ENCODE measurements at places on chromosomes 7 and 10.

DNA sequence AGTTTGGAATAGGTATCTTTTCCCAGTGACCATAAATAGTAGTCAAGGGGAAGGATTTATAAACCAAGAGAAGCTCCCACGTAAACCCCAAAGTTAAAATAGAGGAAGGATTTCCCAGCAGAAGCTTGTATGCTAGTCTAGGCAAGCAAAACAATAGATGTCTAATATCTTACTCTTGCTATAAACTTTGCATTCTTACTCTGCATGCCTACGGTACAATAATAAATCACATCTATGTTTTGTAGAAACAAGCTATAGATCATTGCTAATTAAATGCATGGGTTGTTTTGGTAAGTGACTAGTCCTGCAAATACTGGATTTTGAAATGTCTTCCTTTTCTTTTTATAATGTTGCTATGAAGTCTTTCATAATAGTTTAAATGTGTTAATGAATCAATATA, 585.5 kb downstream of the INHBA start:
- DNase-seq: no peak

- no peak for DNase-seq
Measured at GRCh38 chr10:110389255-110389654, 84.5 kb upstream of the SMNDC1 start.

DNA sequence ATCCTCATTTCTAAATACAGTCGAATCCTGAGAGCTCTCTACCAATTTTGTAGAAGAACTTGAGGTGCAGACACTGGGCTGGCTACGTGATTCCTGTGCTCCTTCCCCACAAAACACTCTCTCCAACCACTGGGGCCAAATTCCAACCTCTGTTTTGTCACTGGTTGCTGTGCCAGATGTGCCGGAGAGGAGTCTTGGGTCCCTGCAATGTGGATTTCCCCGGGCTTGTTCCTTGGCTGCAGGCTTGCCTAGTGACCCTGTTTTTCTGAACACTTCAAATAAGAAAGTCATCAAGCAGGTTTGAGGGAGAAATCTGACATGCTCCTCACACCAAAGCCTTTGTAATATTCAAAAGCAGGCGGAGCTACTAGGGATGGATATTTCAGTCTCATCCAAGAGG, 44.4 kb upstream of the AGBL3 start:
- no peak for DNase-seq

DNA sequence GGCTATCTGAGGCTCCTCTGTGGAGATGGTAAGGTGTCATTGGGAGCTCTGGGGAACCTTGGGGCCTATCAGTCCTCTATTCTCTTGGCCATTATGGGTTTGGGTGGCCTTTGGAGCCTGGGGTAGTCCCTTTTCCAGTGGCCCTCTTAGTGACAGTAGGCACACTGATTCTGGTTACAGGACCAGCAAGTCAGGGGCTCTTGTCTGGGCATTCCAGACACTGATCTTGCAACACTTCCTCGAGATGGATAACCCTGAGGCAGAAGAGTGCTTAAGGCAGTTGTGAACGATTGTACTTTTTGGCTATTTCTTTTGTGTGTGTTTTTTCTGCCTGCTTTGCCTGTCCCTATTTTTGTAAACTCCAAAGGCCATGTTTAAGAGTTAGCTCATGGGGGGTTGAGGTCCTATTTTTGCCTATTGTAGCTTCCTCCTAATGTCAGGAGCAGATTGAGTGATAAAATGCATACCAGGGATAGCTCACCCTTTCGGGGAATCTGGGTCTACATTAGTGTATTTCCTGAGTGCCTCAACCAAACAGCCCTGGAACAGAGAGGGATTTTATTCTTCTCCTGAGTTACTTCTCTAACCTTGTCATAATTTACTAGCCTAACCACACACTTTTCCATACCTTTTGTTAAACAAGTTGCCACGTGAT, 61.2 kb downstream of the PRKAR2B start:
- DNase-seq: no peak

DNA sequence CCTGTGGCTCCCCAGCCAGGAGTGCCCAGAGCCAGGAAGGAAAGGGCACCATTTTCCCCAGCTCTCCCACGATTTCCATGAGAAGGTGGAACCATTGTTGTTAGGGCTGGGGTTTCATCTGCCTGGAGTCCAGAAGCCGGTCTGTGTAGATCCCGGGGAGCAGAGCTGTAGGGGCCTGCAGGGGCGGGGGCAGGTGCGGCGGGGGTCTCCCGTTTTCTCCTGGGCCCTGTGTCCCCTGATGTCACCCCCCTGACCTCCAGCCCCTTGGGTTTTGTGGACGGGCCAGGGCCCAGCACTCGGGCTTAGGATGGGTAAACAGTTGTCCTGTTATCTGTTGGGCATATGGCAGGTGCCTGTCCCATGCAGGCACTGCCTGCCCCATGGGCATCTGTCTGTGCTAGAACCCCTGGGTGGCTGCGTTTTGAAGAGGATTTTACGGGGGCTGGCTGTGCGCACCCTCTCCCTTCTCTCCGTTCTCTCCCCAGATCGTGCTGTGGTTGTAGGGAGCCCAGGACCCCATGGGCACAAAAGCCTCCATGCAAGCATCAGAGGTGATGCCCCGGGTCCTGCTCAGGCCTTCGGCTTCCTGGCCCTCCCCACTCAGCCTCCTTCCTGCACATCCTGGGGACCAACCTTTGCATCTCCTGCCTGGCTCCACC, 158.8 kb downstream of the WDR37 start:
- no peak for DNase-seq

GRCh38 chr7:148929176-148929575, 45.1 kb upstream of the EZH2 start:
- no peak for DNase-seq

DNA sequence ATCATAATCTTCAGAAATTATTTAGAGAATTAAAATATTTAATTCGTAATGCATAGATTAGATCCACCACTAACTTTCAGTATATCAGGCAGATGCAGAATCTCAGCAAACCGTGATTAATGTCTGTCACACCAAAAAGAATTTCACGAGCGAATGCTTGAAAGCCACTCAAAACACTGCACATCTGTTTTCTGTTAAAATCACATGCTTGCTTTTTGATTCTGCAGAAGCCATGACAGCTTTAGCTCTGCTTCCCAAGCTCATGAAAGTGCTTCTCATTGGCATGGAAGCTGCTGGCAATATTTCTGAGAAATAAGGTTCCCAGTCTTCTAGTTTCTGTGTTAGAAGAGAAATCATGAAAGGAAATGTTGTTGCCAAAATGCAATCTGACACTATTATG, 837.8 kb upstream of the LRRN3 start:
- DNase-seq: no peak

GRCh38 chr10:75407713-75408508, 6.3 kb upstream of the ZNF503 start:
- DNase-seq: no peak

GRCh38 chr7:93015779-93016481, 101.8 kb downstream of the SAMD9 start:
- DNase-seq: no peak

DNA sequence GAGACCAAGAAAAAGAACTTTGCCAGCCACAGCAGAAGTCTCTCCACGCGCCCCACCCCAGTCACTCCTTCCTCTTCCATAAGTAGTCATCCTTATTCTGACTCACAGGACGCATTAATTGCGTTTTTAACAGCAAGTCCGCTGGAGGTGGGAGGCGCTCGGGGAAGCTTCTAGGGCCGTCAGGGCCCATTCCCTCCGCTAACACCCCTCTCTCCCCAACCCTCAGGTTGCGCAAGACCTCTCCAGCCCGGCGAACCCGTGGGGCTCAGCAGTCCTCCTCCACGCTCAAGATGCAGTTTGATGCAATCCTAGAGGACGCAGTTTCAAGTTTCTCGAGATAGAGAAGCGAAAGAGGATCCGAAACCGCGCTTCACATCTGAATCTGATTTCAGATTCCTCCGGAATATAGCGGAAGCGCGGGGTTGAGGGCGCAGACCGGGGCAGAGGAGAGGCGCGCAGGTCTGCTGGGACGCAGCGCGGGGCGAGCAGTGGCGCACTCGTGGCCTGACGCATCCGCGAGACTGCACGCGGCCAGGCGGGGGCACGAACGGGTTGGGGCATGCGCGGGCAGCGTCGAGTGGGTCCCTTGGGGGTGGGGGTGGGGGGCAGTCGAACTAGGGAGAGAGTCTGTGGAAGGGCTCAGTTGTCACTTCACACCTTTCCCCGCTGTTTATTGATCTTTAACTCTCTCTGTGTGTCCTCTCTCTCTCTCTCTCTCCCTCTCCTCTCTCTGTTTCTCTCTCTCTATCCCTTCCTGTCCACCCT, 37.8 kb upstream of the PSAP start:
- DNase-seq: no peak

DNA sequence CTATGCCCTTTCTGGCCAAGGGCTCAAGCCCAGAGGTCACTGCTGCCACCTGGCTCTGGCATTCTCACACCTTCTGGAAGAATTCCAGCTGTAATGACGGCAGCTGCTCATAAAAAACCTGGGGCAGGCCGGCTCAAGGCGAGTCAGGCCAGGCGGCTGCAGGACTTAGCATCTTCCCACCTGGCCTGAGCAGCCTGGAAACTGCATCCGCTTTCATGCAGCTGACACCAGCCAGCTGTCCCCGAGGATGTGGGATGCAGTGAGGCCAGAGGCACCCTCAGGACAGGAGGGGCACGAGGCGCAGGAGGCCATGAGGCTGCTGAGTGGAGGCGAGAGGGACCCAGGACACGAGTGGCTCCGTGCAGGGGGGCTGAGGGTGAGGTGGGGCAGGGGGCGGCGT, 47.5 kb upstream of the ADGRA1 start:
- DNase-seq: no peak

GRCh38 chr7:73483171-73483570, 38.9 kb downstream of the BAZ1B start:
- DNase-seq: no peak

DNA sequence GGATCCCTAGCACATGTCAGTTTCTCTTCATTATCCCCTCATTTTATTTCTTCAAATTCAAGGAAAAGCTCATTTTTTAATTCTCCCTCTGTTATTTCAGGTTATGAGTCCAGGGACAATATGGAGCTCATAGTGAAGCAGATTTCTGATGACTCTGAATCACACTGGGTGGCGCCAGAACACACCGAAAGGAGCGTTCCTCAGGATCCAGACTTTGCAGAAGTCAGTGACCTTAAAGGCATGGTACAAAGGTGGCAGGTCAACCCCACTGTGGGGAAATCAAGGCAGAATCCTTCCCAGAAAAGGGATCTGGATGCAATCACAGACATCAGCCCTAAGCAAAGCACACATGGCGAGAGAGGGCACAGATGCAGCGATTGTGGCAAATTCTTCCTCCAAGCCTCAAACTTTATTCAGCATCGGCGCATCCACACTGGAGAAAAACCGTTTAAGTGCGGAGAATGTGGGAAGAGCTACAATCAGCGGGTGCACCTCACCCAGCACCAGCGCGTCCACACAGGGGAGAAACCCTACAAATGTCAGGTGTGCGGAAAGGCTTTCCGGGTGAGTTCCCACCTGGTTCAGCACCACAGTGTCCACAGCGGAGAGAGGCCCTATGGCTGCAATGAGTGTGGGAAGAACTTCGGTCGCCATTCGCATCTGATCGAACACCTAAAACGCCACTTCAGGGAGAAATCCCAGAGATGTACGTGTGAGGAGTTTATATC, 21.4 kb downstream of the ZKSCAN5 start:
- no peak for DNase-seq

DNA sequence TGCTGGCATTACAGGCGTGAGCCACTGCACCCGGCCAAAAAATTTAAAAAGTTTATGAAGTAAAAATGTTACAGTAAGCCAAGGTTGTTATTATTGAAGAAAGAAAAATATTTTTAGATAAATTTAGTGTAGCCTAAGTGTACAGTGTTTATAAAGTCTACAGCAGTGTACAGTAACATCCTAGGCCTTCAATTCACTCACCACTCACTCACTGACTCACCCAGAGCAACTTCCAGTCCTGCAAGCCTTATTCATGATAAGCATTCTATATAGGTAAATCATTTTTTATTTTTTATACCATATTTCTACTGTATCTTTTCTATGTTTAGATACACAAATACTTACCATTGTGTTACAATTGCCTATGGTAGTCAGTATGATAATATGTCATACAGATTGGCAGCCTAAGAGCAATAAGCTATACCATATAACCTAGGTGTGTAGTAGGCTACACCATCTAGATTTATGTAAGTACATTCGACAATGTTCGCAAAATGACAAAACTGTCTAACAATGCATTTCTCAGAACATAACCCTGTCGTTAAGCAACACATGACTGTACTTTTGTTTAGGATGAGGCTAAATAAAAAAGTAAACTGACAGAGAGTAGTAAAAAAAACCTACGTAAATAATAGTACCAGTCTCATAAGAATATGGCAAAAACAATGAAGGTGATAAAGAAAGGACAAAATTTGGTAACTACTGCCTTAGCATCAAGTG, 77.8 kb upstream of the FAM133B start:
- no peak for DNase-seq

GRCh38 chr10:11144626-11145494, 127.2 kb downstream of the CELF2 start:
- no peak for DNase-seq

GRCh38 chr7:29142021-29142727, 4.2 kb downstream of the CPVL start:
- DNase-seq: no peak

DNA sequence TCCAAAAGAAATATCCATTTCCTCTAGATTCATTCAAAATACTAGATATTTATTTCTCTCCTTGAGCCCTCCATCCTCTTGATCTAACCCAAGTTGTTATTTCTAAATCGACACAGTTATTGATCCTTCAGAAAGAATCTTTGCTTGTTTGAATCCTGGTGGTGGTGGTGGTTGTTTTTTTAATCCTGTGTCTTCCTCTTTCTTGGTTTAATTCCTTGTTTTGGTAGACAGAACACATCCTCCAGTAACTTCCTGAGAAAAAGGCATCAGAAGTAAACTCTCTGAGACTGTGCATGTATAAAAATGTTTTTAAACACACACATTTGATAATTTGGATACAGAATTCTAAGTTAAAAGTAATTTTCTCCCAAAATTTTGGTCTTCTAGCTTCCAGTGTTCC, 49.9 kb downstream of the SIRT1 start:
- DNase-seq: no peak

DNA sequence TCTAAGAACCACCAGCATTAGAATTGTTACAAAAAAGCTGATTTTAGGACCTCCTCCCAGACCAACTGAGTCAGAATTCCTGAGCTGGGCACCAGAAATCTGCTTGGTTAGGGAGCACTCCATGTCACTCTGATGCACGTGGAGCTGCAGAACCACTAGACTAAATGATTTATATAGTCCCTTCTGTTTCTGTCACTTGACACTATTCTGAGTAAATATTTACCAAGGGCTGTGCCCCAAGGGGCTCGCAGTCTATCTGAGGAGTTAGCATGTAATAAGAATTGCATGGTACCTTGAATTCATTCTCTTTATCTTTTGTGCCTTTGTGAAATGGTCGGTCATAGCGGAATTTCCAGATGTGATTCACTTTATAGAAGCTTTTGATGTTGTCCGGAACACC, 196.0 kb upstream of the IMMP2L start:
- peak; percentile 17 for DNase-seq
